ENCODE measurements at places on chromosomes 3 and 15. TPM values are rescaled to one million over a fixed set of nuclear protein-coding genes. Genes with fewer than 3 reads are reported as not detected.
A peak's percentile ranks its signal among the peaks of the same experiment; 100 is the strongest.

- no peak for DNase-seq
- no peak overlapping the region for H3K27ac ChIP-seq
- no peak overlapping the region for H3K4me3 ChIP-seq
- H3K36me3 ChIP-seq = no peaks in the 10 kb centered on the region
- H3K4me1 ChIP-seq = no peaks in the 10 kb centered on the region
These were observed 150.6 kb upstream of the NSMCE3 start for GRCh38 chr15:29420188-29420587.

- no peak overlapping the region for H3K27ac ChIP-seq
- no peak overlapping the region for H3K4me3 ChIP-seq
- no peak for DNase-seq
- peaks cover 14% of the 10 kb centered on the region for H3K4me1 ChIP-seq
- peaks cover 12% of the 10 kb centered on the region for H3K27me3 ChIP-seq
These were observed 27.9 kb upstream of the KLF13 start for GRCh38 chr15:31298707-31299172.

DNA sequence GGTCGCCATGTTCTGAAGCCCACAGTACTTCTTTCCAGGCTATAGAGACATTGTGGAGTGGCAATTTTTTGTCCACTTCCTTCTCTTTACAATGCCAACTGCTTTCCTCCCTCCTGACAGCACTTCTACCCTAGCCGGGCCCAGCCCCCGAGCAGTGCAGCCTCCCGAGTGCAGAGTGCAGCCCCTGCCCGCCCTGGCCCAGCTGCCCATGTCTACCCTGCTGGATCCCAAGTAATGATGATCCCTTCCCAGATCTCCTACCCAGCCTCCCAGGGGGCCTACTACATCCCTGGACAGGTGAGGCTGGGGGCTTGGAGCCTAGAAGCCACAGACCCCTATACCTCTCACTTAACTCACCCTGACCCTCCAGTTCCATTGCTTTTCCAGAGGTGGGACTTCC, 2.8 kb downstream of the EIF4G1 start:
- H3K4me3 ChIP-seq = no peak overlapping the region
- DNase-seq = no peak
- H3K36me3 ChIP-seq = peaks cover 50% of the 10 kb centered on the region
- H3K27me3 ChIP-seq = no peaks in the 10 kb centered on the region

The VGLL3 gene
- not detected for total RNA-seq

GRCh38 chr15:65512807-65513416, 4.6 kb downstream of the DPP8 start:
- H3K36me3 ChIP-seq = peaks cover 56% of the 10 kb centered on the region
- H3K4me3 ChIP-seq = no peak overlapping the region
- peaks cover 43% of the 10 kb centered on the region for H3K4me1 ChIP-seq
- H3K27ac ChIP-seq = no peak overlapping the region
- peak; percentile 17 for DNase-seq

DNA sequence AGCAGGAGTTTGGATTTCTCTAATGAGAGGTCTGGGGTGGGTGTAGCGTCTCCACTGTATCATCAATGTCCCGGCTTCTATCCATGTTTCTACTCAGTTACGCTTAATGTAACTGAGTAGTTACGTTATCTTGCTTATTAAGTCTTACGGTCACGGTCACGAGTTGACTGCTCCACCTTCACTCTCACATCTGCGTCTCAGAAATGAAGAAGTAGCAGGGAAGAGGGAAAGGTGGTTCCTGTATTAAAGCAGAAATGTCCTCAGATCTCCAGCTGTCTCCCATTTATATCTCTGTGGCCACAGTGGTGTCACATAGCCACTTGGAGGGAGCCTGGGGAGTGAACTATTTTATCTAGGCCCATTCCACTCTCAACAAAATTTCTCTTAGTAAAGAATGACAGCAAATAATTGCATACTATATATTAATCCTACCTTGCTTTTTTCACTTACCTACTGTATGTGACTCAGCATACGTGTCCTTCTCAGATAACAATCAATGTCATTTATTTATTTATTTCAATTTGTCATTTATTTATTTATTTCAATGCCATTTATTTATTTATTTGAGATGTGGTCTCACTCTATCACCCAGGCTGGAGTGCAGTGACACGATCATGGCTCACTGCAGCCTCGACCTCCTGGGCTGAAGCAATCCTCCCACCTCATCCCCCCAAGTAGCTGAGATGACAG, 39.7 kb upstream of the RNU6-1 start:
- no peak overlapping the region for H3K4me3 ChIP-seq
- DNase-seq = no peak
- no peaks in the 10 kb centered on the region for H3K36me3 ChIP-seq
- peaks cover 14% of the 10 kb centered on the region for H3K4me1 ChIP-seq
- H3K27me3 ChIP-seq = peaks cover 16% of the 10 kb centered on the region
- no peak overlapping the region for H3K27ac ChIP-seq

The NOX5 gene
- total RNA-seq = not detected

DNA sequence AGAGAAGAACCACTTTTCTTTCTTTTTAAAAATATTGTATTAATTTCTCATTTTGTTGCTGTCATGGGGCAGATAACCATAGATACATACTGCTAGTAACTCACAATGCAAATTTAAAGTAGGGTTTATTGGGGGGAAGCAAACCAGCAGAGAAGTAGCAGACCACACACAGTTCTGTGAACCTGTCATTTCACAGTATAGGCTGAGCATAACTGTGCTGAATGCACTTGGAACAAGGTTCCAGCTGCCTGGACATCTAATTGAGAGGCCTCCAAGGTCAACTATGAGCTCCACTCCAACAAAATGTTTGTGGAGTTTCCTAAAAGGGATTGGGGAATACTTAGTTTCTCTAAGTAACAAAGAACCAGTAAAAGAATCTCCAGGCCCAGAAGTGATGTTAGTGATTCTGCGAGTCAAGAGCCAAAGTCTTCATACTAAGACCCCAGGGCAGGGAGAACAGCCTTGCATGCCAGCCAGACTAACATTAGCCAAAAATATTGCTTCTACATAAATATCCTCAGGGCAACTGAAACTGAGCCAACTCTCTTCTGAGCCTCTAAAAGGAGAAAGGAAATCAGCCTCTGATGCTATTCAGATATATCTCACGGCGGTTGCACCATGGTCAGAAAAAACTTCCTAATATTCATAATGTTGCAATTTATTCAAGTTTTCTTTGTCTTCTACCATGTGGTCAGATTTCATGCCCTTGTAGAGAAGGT, 856.4 kb upstream of the ALCAM start:
- H3K4me1 ChIP-seq = no peaks in the 10 kb centered on the region
- H3K27me3 ChIP-seq = no peaks in the 10 kb centered on the region
- H3K4me3 ChIP-seq = no peak overlapping the region
- H3K36me3 ChIP-seq = no peaks in the 10 kb centered on the region
- no peak overlapping the region for H3K27ac ChIP-seq

DNA sequence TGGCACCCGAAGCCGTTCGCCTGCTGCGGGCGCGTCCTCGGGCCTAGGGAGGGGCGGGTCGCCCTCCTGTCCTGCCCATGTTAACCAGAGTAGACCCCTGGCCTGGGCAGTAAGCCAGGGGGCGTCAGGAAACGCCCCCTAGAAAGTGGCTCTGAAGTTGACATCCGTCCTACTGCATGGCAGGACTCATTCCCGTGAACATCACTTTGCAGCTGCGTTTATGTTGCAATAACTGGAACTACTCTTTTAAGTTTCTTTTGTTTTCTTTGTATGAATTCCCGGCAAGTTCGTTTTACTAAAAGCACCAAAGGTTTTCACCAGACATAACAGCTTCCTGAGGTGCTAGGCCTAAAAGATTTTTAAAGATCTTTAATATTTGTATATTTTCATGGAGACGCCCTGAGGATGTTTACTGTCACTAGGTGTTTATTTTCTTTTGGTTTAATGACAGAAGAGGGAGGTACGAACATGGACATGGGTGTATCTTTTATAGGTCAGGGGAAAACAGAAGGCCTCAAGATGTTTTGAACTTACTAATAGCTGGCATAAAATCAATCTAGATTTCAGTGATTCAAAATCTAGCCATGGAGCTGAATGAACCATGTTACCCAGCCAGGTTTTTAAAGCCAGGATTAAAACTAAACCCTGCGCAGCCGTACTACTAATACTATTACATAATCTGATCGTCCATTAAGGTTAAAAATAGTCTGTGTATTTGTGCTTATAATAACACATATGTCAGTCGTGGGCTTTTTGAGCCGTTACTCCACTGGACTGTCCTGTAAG, 1.0 kb downstream of the C15orf61 start:
- no peaks in the 10 kb centered on the region for H3K27me3 ChIP-seq
- no peak for DNase-seq
- peaks cover 24% of the 10 kb centered on the region for H3K4me1 ChIP-seq
- H3K36me3 ChIP-seq = peaks cover 10% of the 10 kb centered on the region
- H3K4me3 ChIP-seq = peak overlapping the region; percentile 87

The PLA2G4D gene
- not detected for total RNA-seq

GRCh38 chr15:45943240-45943639, 308.4 kb downstream of the SQOR start:
- no peak overlapping the region for H3K4me3 ChIP-seq
- H3K27ac ChIP-seq = no peak overlapping the region
- DNase-seq = no peak
- no peaks in the 10 kb centered on the region for H3K27me3 ChIP-seq
- H3K36me3 ChIP-seq = no peaks in the 10 kb centered on the region
- peaks cover 2% of the 10 kb centered on the region for H3K4me1 ChIP-seq

GRCh38 chr3:31022716-31023115, 128.3 kb upstream of the GADL1 start:
- H3K36me3 ChIP-seq = no peaks in the 10 kb centered on the region
- no peak overlapping the region for H3K27ac ChIP-seq
- H3K4me1 ChIP-seq = peaks cover 4% of the 10 kb centered on the region
- DNase-seq = no peak

GRCh38 chr3:178513546-178514380, 22.5 kb upstream of the KCNMB2 start:
- H3K4me3 ChIP-seq = no peak overlapping the region
- no peaks in the 10 kb centered on the region for H3K36me3 ChIP-seq
- no peaks in the 10 kb centered on the region for H3K4me1 ChIP-seq
- H3K27ac ChIP-seq = no peak overlapping the region
- no peak for DNase-seq

The HRG gene
- total RNA-seq = not detected

The SERPINI2 gene
- not detected for total RNA-seq

DNA sequence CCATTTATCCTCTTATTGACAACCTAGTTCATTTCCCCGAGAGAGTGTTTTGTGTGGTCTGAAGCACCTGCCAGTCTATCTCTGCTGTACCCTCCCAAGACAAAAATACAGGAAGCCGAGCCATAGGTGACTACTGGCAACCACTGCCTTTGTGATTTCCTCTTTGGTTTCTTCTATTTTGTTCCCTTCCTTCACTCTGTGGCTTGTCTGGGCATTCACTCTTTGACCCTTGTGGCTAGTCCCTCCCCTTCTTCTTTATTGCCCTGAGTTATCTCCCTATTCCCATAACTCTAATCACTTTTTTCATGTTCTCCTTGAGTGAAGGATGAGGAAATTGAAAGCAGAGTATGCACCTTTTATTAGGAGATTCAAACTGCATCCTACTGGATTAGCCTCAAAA, at the start of gene ADGRG7:
TSS of gene ADGRG7 (plus strand) at position 297 of the 400 bp plus-strand sequence. CDS start 256 bp downstream, outside the sequence.
- peaks cover 25% of the 10 kb centered on the region for H3K4me1 ChIP-seq
- H3K4me3 ChIP-seq = no peak within 1 kb of the TSS
- no peaks in the 10 kb centered on the region for H3K36me3 ChIP-seq
- DNase-seq = no peak
- peak within 1 kb of the TSS; percentile 5 for H3K27ac ChIP-seq

The TGM5 gene
- 0.31 TPM for total RNA-seq

GRCh38 chr3:195896361-195897080, 11.8 kb downstream of the TNK2 start:
- DNase-seq = no peak
- H3K4me1 ChIP-seq = peaks cover 66% of the 10 kb centered on the region
- H3K4me3 ChIP-seq = peak overlapping the region; percentile 87
- peak overlapping the region; percentile 93 for H3K27ac ChIP-seq

The FAM81A gene
- 4.7 TPM for total RNA-seq
